Large intestine (tissue), 12 donors: ENCODE measurements at places on chromosomes 16 and 17. TPM values are rescaled to one million over a fixed set of nuclear protein-coding genes. Genes with fewer than 3 reads are reported as not detected.
A peak's percentile ranks its signal among the peaks of the same experiment; 100 is the strongest.

NXPH3 gene
- 0.52 TPM for polyA plus RNA-seq

GRCh38 chr16:13471036-13471435, 448.9 kb upstream of the ERCC4 start:
- no peaks in the 10 kb centered on the region for H3K27me3 ChIP-seq
- no peak overlapping the region for H3K4me3 ChIP-seq
- H3K36me3 ChIP-seq: no peaks in the 10 kb centered on the region
- no peak overlapping the region for H3K27ac ChIP-seq
- no peaks in the 10 kb centered on the region for H3K4me1 ChIP-seq

SLFN14 gene
- 0.21 TPM for polyA plus RNA-seq

GRCh38 chr17:58487589-58488427, at the start of gene HSF5:
Gene HSF5, minus strand, starts transcription at chr17:58488408. Its CDS starts 134 bp downstream, at chr17:58488274.
- H3K4me1 ChIP-seq: peaks cover 2% of the 10 kb centered on the region
- no peak within 1 kb of the TSS for H3K4me3 ChIP-seq
- peaks cover 36% of the 10 kb centered on the region for H3K36me3 ChIP-seq
- H3K27ac ChIP-seq: no peak within 1 kb of the TSS
- H3K27me3 ChIP-seq: no peaks in the 10 kb centered on the region
- no peak for DNase-seq

GRCh38 chr16:68768771-68769170, 31.7 kb downstream of the CDH1 start:
- H3K27ac ChIP-seq: no peak overlapping the region
- peaks cover 29% of the 10 kb centered on the region for H3K36me3 ChIP-seq
- peaks cover under 1% of the 10 kb centered on the region for H3K4me1 ChIP-seq
- no peaks in the 10 kb centered on the region for H3K27me3 ChIP-seq
- no peak overlapping the region for H3K4me3 ChIP-seq
- DNase-seq: no peak

CACNG1 gene
- polyA plus RNA-seq: 0.25 TPM

DNA sequence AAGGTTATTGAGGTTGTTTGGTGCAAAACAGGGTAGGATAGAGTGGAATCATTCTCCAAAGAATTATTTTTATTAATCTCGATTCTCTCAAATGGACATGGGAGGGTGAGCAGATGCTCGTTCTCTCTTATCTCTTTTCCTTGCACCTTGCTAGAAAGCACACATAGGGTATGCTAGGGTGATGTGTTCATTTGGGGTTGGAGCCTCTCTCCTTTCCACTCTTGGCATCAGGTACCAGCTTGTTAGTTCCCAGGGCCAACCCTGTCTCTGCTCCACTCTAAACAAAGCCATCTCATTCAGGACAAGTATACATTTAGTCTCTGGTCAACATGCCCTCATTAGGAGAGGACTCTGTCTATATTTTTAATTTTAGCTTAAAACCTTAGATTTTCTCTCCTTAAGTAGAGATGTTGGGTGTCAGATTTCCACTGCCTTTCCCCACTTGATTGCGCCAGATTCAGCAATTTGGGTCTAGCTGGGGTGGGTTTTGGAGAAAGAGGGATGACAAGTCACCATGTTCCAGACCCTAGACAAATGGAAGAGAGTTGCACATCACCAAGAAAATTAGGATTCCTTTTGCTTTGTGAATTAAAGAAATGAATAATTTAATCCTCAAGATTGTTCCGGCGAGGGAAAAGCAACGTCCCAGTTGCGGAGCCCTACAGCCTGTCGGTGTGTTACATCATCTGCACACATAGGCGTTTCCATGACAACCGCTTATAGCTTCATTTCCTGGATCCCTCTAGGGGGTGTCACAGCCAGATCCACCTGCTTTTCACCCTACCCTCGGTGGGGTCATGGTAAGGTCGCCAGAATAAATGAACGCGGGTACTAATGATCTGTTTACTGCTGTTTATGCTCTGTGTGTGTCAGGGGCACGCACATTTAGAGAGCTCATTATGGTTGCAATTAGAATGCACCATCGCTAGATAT, 41.6 kb downstream of the SNX11 start:
- peaks cover 7% of the 10 kb centered on the region for H3K4me1 ChIP-seq
- H3K4me3 ChIP-seq: no peak overlapping the region
- H3K27ac ChIP-seq: no peak overlapping the region
- no peak for DNase-seq
- no peaks in the 10 kb centered on the region for H3K36me3 ChIP-seq

DNA sequence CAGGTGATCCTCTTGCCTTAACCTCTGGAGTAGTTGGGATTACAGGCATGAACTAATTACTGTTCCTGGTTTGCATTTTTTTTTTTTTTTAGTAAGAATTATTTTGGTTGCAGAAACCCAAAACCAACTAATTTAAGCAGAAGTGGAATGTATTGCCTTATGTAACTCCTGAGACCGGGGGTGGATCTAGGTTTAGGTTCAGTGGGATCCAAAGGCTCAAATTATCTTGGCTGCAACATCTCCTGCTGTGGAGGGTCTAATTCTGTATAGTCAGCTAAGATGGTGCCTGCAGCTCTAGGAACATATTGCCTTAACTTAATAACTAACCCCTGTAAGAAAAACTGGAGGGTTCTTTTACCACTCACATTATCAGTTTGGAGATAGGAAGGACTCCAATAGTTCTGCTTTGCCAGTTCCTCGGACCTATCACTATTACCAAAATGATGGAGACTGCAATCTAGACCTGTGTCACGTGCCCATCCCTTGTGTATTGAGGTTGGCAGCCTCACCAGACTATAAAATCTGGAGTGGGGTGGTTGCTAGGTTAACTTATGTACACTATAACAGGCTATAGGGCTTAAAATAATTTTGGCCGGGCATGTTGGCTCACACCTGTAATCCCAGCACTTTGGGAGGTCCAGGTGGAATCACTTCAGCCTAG, 8.5 kb downstream of the SNTB2 start:
- H3K36me3 ChIP-seq: no peaks in the 10 kb centered on the region
- no peak overlapping the region for H3K27ac ChIP-seq
- no peak for DNase-seq

NLRC3 gene
- polyA plus RNA-seq: 2.5 TPM

DNA sequence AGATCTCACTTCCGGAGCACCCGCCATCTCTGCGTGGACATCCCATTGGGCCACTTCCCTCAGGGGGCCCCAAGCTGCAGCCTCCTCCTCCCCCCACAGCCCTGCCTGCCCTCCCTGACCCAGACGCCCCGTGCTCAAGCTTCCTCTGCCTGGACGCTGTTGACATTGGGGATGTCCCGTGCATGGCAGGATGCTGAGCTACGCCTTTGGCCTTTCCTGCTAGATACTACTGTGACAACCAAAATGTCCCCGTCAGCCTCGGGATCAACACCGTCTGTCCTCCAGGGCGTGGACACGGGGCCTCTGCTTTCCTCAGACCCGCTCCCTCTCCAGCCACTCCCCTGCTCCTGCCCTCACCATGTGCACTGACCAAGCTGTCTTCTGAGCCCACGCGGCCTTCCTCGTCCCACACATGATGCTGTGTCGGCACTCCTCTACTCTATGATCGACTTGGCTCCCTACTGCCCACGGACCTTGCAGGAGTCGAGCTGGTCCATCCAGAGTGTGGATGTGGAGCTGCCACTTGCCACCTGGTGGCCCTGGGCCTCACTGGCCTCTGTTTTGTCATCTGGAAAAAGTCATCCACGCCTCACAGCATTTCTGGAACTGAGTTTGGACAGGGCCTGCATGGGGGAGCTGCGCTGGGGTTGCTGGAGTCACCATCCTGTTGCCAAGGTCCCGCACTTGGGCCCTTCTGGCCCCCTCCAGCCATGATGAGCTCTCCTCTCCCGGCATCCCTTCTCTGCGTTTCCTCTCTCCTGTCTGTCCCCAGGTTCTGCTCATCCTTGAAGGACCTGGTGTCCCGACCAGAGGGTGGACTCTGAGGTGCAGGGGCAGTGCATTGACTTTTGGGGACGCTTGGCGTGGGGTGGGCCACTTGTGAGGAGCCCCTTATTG, 221.7 kb upstream of the CIBAR2 start:
- peaks cover 68% of the 10 kb centered on the region for H3K4me1 ChIP-seq
- no peaks in the 10 kb centered on the region for H3K27me3 ChIP-seq
- H3K4me3 ChIP-seq: no peak overlapping the region
- DNase-seq: no peak
- no peaks in the 10 kb centered on the region for H3K36me3 ChIP-seq
- peak overlapping the region; percentile 90 for H3K27ac ChIP-seq

TP53TG3F gene
- polyA plus RNA-seq: not detected

DNA sequence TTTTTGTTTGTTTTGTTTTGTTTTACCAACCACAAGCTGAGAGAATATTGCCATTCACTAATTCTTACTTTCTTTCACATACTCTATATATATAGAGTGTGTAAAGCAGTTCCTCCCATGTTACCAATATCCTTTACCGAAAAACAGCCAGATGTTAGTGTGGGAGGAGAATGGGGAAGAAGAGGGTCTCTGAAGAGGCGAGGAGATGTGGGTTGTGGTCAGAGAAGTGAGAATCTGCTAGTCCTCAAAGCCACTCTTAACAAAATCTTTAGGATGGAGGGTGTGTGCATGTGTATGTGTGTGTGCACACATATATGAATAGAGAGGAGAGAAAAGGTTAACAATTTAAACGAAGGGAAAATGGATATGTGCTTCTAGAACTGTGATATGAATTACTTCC, 80.6 kb downstream of the TUBD1 start:
- no peak overlapping the region for H3K27ac ChIP-seq
- H3K27me3 ChIP-seq: no peaks in the 10 kb centered on the region
- no peak for DNase-seq
- H3K36me3 ChIP-seq: peaks cover 20% of the 10 kb centered on the region
